ENCODE measurements at places on chromosomes 7 and 10. TPM values are rescaled to one million over a fixed set of nuclear protein-coding genes. Genes with fewer than 3 reads are reported as not detected.
A peak's percentile ranks its signal among the peaks of the same experiment; 100 is the strongest.

DNA sequence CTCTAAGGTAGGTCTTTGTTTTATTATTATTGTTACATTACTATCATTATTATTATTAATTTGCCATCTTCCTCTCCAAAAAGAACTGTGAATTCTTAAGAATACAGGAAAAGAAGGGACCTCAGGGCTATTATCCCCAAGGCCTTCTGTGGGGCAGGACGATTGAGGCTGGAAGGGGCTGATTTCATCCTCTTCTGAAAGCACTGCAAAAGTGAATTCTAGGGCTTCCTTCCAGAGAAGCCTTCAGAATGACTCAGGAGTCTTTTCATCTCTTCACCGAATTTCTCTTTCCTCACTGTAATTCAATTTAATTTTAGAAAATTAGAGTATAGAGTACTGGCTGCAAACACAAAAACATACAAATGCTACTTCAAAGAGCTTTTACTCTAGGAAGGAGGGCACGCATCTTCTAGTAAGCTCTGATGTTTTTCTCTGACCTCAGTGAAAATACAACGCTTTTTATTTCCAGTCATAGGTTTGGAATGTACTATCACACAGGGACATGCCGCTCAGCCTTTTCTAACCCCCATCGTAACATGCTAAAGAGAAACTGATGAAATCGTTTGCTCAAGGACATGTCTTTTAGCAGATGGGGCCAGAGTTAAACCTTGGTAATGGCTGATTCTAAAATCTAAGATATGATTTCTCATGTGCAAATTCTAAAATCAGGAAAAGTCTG lies 280.2 kb upstream of the PITRM1 start:
- peaks cover 2% of the 10 kb centered on the region for H3K4me1 ChIP-seq
- no peaks in the 10 kb centered on the region for H3K36me3 ChIP-seq
- peaks cover 2% of the 10 kb centered on the region for H3K27me3 ChIP-seq
- H3K27ac ChIP-seq: peak overlapping the region; percentile 90
- no peak overlapping the region for H3K4me3 ChIP-seq

DNA sequence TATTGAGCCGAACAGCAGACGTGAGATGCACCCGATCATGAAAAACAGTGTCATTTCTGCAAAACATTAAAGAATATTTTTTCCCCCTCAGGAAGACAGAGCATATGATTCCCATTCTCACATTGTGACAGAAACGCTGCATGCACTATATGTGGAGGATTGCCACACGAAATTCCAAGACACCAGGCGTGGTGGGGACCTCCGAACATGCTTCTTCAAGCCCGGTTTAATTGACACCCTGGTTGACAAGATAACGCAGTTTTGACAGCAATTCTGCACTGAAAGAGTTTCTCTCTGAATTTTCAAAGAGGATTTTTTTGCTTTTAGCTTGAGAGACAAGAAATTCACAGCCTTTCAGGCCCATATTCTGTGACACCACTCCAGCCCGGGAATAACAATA lies 442.8 kb upstream of the NRP1 start:
- H3K4me3 ChIP-seq: no peak overlapping the region
- no peaks in the 10 kb centered on the region for H3K27me3 ChIP-seq
- H3K36me3 ChIP-seq: no peaks in the 10 kb centered on the region
- H3K27ac ChIP-seq: no peak overlapping the region
- DNase-seq: no peak
- no peaks in the 10 kb centered on the region for H3K4me1 ChIP-seq

Gene CCDC3
- polyA plus RNA-seq: 8.7 TPM

DNA sequence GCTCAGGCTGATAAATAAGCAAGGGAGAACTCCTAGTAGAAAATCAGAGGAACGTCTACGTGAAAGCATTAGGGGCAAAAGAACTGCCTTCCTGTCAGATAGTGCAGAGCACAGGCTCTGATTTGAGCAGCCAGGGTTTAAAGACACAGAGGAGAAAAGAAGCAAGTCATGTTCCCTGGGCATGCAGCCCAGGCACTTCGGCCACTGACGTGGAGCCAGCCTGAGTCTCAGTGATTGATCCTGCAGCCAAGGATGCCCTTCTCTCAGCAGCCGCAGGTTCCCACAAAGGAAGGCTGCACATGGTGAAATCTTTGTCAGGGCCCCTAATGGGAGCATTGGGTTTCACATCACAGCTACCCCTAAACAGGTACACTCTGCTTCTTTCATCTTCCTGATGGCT lies 161.7 kb upstream of the HPS1 start:
- H3K36me3 ChIP-seq: no peaks in the 10 kb centered on the region
- no peak overlapping the region for H3K27ac ChIP-seq

GRCh38 chr10:95406651-95407280 lies 116.0 kb upstream of the PDLIM1 start:
- no peak overlapping the region for H3K4me3 ChIP-seq
- no peaks in the 10 kb centered on the region for H3K4me1 ChIP-seq
- no peaks in the 10 kb centered on the region for H3K27me3 ChIP-seq
- H3K27ac ChIP-seq: peak overlapping the region; percentile 35

DNA sequence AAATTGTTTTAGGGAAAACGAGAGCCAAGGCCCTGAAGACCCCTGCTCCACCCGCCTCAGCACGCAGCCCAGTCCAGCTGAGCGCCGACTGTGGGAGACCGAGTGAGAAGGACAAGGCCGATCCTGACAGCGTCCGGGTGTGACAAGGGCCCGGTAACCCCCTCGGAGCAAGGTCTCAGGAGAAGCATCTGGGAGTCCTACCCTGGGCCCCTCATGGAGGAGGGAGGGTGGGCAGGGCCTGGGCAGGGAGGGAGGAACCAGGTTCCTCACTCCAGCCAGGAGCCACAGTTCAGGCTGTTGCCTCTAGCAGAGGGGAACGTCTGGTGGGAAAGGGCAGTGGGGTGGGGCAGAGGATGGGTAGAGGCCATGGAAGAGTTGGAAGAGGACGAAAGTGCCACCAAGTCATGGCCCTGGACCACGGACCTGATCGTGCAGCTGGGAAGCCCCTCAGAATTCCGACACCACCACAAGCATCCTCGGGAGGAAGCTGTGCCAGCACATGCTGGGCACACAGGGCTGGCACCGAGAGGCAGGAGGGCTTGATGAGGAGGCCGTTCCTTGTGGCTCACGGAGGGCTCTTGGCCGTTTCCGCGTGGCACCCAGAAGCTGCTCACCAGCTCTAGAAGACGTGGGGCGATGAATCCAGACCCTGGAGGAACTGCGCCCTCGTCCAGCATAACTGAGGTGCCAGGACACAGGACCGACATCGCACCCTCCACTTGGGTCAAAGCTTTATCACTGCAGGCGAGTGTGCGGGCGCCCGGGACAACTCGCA lies 2.2 kb upstream of the KNDC1 start:
- H3K4me1 ChIP-seq: no peaks in the 10 kb centered on the region
- no peak overlapping the region for H3K27ac ChIP-seq
- H3K36me3 ChIP-seq: no peaks in the 10 kb centered on the region
- H3K27me3 ChIP-seq: peaks cover 17% of the 10 kb centered on the region

- no peak for DNase-seq
- H3K4me1 ChIP-seq: no peaks in the 10 kb centered on the region
- peaks cover 8% of the 10 kb centered on the region for H3K27me3 ChIP-seq
- H3K36me3 ChIP-seq: no peaks in the 10 kb centered on the region
- no peak overlapping the region for H3K4me3 ChIP-seq
- no peak overlapping the region for H3K27ac ChIP-seq
Observed at GRCh38 chr10:97573021-97573420, 442 bp downstream of the ANKRD2 start.

DNA sequence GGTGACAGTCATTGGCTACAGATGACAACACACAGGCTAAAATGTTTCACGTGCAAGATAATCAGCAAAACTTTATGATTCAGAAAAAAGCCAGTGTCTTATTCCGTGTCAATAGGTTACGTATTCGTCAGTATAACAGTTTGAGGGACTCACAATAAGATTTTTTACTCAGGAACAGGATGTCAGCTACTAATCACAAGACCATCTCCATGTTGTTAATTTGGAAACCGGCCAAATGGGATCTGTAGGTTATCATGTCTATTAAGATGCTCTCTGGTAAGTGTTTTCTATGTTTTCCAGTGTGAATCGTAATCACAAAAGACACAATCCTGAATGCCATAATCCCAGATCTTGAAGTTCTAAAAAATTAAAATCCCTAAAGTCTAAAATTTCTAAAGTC lies 197.3 kb downstream of the ETV1 start:
- no peak overlapping the region for H3K4me3 ChIP-seq
- H3K27me3 ChIP-seq: no peaks in the 10 kb centered on the region
- H3K27ac ChIP-seq: no peak overlapping the region
- H3K36me3 ChIP-seq: no peaks in the 10 kb centered on the region

DNA sequence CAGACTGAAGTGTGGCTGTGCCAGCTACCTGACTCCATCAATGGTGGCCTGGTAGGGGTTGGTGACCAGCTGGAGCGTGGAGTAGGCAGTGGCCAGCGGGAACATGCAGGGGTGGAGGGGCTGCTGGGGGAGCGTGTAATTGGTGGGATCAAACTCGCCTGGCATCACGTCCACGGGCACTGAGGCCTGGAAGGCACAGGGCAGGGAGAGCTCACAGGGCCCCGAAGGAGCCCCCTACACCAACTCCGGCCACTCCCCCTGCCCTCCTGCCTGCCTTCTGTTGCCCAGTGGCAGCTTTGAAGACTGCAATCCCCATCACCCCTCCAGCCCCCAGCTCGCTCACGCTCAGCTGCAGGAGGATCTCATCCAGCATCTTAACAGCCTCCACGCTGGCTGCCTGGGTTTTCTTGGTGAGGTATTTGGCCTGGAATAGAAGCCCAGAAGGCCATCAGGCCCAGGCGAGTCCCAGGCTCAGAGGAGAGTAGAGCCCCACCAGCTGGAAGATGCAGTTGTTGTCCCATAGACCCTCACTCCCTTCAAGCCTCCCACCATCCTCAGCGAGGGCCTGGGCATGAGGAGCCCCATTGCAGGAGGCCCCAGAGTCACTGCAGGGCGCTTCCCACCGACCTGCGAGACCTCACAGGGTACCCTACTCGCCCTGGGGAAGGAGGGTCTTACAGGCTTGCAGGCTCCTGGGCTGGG lies 7.1 kb downstream of the POLD2 start:
- DNase-seq: no peak
- H3K4me1 ChIP-seq: no peaks in the 10 kb centered on the region
- peaks cover 9% of the 10 kb centered on the region for H3K27me3 ChIP-seq
- H3K36me3 ChIP-seq: peaks cover 81% of the 10 kb centered on the region
- no peak overlapping the region for H3K4me3 ChIP-seq

Gene MCU
- 43.3 TPM for polyA plus RNA-seq

GRCh38 chr10:127157506-127158200 lies 38.7 kb downstream of the INSYN2A start:
- H3K27me3 ChIP-seq: no peaks in the 10 kb centered on the region
- H3K27ac ChIP-seq: no peak overlapping the region
- H3K36me3 ChIP-seq: no peaks in the 10 kb centered on the region
- DNase-seq: no peak
- H3K4me1 ChIP-seq: no peaks in the 10 kb centered on the region

- peak overlapping the region; percentile 88 for H3K27ac ChIP-seq
- H3K4me3 ChIP-seq: no peak overlapping the region
- H3K4me1 ChIP-seq: peaks cover 20% of the 10 kb centered on the region
- no peak for DNase-seq
- peaks cover 21% of the 10 kb centered on the region for H3K27me3 ChIP-seq
Observed at GRCh38 chr7:94391726-94392392, 2.8 kb upstream of the COL1A2 start.

Gene PLAC9
- polyA plus RNA-seq: 22.2 TPM

Gene ERVW-1
- polyA plus RNA-seq: not detected

Gene PANK1
- polyA plus RNA-seq: 15.9 TPM

Gene SRRM3
- polyA plus RNA-seq: 2.8 TPM

All from small intestine (tissue), 16 donors.